ENCODE measurements at places on chromosomes 3 and 15. TPM values are rescaled to one million over a fixed set of nuclear protein-coding genes. Genes with fewer than 3 reads are reported as not detected.

MAP6D1 gene
- total RNA-seq, result 1.8 TPM

MEIS2 gene
- total RNA-seq, result 16.1 TPM

HRG gene
- not detected for total RNA-seq

CISH gene
- 11.6 TPM for total RNA-seq

ZCWPW2 gene
- not detected for total RNA-seq

ZNF445 gene
- total RNA-seq, result 12.9 TPM

C3orf20 gene
- total RNA-seq, result not detected

MRAS gene
- total RNA-seq, result 1.3 TPM

ADGRG7 gene
- 111 TPM for total RNA-seq

CCDC14 gene
- total RNA-seq, result 73.3 TPM

CCDC9B gene
- 14.4 TPM for total RNA-seq

LRRIQ4 gene
- not detected for total RNA-seq

CNTN3 gene
- 5.8 TPM for total RNA-seq

A4GNT gene
- total RNA-seq, result not detected

HTD2 gene
- total RNA-seq, result 6.5 TPM

ARL14 gene
- total RNA-seq, result 28.9 TPM

PAQR5 gene
- 22.3 TPM for total RNA-seq

SKIC8 gene
- 46.2 TPM for total RNA-seq

SOX14 gene
- not detected for total RNA-seq

ZSCAN2 gene
- 14.7 TPM for total RNA-seq

ECE2 gene
- total RNA-seq, result not detected

LRRC15 gene
- not detected for total RNA-seq

TM4SF4 gene
- 264 TPM for total RNA-seq

CLDN11 gene
- 4.1 TPM for total RNA-seq

PPP1R14D gene
- total RNA-seq, result 99.2 TPM

OXTR gene
- total RNA-seq, result 0.27 TPM

RLBP1 gene
- not detected for total RNA-seq

STARD5 gene
- total RNA-seq, result 39.6 TPM

ALDH1L1 gene
- total RNA-seq, result 5.1 TPM

IL17RD gene
- total RNA-seq, result 0.95 TPM

SERINC4 gene
- total RNA-seq, result not detected

COL6A5 gene
- 1.7 TPM for total RNA-seq

IDH3A gene
- total RNA-seq, result 102 TPM

GOLGA8N gene
- total RNA-seq, result 20.8 TPM

Measured in Peyer's patch (tissue), 4 donors.